ENCODE measurements at places on chromosomes 7 and 10.

DNA sequence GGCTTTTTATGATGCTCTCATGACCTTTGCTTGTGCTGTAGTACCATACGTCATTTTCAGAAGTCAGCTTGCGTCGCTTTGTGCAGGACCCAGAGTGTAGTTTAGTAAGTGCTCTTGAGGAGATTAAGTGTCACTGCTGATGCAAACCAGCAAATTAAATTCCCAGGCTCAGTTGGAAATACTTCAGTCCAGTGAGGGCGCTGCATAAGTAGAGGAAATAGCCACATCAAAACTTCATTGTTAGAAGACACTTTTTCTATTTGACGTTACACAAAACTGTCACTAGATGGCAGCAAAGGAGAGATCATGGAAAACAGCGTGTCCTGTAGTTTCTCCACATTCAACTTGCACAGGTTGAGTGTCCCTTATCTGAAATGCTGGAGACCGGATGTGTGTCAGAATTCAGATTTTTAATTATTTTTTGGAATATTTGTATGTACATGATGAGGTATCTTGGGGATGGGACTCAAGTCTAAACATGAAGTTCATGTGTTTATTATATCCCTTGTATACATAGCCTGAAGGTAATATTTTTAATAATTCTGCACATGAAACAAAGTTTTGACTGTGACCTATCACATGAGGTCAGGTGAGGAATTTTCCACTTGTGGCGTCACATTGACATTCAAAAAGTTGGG lies 7.9 kb downstream of the ZNF22 start:
- DNase-seq, result no peak

GRCh38 chr7:19677180-19677579 lies 31.7 kb downstream of the POLR1F start:
- no peak for DNase-seq

DNA sequence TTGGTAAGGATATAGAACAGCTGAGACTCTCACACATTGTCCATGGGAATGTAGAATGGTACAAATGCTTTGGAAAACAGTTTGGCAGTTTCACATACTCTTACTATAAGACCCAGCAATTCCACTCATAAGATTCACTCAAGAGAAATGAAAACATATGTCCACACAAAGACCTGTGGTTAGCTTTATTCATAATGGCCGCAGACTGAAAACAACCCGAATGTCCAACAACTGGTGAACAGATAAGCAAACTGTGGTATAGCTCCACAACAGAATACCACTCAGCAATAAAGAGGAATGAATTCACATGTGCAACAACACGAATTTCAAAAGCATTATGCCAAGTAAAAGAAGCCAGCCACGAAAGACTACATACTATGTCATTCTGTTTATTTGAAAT lies 33.5 kb upstream of the CUL1 start:
- DNase-seq, result no peak

DNA sequence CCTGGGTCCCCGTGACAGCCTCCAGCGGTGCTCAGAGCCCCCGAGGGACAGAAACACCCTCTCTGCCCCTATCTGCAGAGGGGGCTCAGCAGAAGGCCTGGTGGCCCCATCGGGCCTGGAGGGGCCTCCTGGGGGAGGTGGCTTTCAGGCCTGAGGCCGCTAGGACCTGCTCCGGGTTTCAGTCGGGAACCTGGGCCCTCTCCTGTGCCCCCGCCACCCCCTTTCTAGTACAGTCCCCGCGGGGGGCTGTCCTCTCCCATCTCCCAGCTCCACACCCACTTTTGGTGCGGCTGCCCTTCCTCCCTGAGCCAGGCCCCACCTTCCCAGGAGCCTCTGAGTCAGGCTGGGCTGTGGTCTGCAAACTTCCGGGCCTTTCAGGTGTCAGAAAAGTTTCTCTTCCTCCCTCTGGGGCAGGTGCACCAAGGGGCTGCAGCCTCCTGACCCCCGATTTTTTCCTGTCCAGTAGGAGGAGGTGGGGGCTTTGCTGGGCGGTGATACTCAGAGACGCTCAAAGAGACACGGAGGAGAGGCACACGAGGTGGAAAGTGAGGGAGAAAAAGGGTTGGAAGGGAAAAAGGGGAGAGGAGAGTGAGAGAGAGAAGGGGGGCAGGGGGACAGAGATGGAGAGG lies 692 bp downstream of the CARD11 start:
- no peak for DNase-seq

GRCh38 chr10:94363251-94363565 lies 469 bp upstream of the NOC3L start:
- DNase-seq, result no peak

DNA sequence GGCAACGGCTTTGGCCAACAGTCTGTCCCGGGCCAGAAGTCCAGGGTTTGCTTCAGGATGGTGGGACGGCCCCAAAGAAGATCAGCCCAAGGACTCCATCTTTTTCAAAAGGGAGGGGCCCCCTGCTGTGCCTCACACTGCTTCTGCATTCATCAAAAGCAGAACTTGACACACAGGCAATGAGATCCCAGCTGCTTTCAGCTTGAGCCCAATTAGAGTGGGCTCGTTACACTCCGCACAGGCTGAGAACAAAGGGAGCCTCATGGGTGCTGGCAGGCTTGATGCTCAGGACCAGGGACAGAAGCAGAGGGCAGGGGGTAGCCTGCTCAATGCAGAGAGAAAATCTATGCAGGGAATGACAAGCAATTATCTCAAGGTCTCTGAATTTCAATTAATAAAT lies 45.5 kb downstream of the VOPP1 start:
- no peak for DNase-seq

DNA sequence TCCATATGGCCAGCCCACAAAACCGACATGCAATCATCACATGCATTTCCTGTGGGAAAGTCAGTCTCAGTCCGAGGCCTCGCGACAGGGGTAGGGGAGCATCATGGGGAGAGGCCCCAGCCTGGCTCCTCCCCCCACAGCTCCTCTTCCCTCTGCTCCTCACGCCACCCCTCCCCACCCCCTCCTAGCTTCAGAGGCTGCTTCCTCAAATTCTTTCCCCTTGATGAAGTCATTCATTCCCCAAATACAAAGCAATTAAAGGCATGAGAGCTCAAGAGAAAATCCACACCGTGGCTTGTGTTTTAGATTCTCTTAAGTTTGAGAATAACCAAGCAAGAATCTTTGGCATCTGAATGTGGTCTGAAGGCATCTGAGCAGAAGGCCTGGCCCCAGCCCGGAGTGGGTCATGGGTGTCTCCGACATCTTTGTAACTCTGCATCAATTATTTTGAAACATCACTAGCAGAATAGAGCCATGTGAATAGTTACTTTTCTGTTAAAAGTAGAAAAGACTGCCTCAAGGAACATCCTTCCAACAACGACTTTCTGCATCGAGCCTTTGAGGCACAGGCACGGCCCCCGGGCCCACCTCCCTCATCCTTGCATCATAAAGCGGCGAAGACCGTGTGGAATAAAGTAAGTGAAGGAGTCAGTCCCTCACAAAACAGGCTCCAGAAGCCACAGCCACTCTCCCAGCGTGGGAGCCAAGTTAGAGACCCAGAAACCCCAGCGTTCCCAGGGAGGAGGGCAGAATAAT lies 90.9 kb downstream of the DIP2C start:
- no peak for DNase-seq

GRCh38 chr7:66575398-66575797 lies 53.3 kb upstream of the KCTD7 start:
- DNase-seq, result no peak

DNA sequence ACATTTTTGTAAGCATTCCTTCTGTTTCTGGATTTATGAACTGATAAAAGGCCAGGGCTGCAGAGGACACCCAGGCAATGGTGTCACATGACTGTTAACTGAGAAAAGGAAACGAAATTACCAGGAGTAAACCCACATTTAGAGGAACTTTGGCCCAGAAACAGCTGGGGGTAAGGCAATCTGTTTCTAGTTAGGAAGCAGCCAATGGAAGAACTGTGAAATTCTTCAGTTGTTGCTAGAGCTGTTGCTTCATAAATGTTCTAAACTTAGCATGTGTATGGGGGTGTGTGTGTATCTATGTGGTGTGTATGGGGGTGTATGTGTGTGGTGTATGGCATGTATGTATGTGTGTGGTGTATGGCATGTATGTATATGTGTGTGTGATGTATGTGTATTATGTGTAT lies 11.8 kb upstream of the PDCD4 start:
- no peak for DNase-seq

DNA sequence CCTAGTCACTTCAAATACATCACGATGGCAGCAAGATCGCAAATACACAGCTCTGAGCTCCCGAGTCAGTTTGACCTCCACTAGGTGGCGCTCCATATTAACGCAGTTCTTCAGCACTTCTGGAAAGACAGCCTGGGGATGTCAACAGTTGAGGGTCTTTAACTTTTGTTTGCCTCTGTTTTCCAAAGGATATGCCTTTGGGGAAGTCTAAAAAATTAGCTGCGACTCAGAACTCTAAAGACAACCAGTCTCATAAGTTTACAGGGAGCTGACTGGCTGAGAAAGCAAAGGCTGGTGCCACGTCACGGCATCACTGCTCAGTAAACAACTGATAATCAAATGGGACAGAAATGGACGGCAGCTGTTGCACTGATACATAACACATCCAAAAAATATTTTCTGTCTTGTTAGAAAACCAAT lies 458.8 kb downstream of the SORCS1 start:
- DNase-seq, result no peak

DNA sequence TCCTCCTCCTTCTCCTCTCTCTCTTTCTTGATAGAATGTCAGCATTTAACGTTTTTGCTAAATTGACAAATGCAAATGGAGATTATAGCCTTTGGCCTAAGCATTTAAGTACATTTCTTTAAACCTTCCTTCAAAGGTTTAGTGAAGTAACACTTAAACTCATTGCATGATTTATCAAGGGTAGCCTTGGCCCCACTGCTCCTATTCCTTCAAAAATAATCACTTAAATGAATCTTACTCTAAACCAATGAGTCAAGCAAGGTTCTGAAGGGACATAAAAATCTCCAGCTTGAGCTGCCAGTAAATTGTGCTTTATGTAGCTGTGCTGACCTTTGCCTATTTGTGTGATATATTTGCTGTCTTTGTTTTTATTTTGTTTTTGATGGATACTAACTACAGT lies 358.5 kb upstream of the AKR1E2 start:
- no peak for DNase-seq

- no peak for DNase-seq
These were observed 19.3 kb downstream of the MYOF start for GRCh38 chr10:93462881-93463280.

- DNase-seq, result no peak
These were observed 95.8 kb downstream of the ARHGAP22 start for GRCh38 chr10:48508791-48509772.

DNA sequence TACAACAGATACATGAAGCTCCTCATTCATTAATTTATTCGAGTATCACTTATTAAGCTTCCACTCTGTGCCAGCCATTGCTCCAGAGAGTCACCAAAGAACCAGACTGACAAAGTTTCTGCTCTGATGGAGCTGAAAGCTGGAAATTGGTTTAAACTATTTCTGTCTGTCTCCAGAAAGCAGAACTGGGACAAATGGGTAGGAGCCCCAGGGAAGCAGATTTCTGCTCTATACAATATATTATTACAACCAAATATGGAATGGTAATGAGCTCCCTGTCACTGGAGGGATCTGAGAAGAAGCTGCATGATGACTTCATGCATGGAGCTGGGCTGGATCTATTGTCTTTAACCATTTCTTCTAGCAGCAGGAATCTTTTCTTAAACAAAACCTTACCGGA lies 165.4 kb upstream of the ADO start:
- no peak for DNase-seq

DNA sequence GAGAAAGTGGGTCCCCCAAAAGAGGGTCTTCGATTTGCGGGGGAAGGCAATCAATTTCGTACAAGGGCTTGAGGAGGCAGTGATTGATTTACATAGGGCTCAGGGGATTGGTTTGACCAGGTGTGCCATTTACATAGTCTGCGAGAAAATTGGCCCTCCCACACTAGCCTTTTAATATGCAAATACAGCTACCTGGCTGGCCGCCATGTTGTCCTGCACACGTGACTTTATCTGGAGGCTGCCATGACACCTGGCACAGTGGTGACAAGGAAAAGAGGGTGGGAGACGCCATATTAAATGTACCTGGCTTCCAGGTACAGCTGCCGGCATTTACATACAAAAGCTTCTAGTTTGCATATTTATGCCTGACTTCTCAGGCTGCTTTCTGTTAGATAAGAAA lies 1577.2 kb upstream of the LRRTM3 start:
- no peak for DNase-seq

- no peak for DNase-seq
These were observed 47.1 kb upstream of the NANOS1 start for GRCh38 chr10:118982366-118982765.

DNA sequence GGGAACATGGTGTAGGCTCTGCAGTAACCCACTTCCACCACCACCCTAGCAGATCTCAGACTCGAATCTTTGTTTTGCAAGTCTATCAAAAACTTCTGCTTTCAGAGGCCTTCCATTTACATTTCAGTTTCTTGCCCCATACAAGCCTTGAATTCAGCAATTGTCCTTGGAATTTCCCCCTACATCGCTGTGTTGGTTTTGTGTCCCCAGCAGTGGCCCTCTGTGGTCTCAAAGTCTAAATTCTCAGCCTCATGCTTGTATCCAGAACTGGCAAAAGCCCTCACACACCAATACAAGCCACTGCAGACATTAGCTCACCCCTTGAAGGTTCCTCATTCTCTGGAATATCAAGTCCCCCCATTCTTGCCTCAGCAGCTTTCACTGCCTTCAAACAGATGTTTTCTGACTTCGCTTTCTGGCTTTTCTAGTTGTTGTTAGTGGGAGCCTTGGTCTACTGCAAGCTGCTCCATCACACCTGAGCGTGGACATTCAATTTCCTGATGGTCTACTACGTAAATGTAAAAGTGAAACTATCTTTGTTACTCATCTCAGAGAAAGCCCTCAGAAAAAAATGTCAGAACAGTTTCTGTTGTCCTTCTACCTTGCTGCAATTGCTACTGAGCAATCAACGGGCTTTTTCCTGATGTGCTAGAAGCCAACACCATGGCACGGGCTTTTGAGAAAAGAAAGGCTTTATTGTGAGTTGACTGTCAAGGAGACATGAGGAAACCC lies 1.8 kb upstream of the NUB1 start:
- no peak for DNase-seq

GRCh38 chr7:144830024-144830785 lies 5.6 kb downstream of the TPK1 start:
- DNase-seq, result no peak

DNA sequence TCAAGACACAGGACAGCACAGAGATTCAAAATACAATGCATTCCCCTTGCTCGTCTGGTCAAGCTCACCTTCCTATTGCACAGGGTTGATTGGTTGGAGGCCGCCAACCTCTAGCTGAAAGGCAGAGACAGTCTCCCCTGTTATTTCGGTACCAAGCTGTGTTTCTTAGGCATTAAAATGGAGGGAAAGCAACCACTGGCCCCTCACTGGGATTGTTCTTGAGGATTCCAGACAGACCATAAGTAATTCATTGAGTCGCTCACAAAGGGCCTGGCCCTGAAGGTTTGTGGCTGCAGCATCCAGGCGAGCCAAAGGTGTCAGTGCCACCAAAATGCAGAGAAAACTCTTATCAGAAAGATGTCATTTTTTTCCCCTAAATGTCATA lies 81.2 kb downstream of the PARP12 start:
- no peak for DNase-seq

DNA sequence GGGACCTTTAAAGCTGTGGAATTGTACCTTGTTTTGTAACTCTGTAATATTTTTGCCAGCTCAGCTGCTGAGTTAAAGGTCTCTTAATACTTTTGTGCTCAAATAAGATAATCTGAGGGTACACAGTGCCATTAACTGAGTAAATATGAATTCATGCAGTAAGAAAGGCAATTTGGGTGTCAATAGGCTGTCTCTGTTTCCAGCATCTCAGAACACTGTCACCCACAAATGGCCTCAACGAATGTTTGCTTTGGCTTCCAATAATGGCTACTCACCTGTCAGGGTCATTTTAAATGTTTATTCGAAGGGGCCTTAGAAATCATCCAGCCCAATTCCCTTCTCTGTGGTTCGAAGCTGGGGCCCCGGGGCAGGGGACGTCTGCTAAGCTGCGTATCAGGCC lies 225.4 kb downstream of the ZMYND11 start:
- no peak for DNase-seq
